ENCODE measurements at places on chromosomes 5 and 9.

GRCh38 chr9:137787381-137787780 lies 90.2 kb upstream of the CACNA1B start:
- no peak for DNase-seq

GRCh38 chr5:82614706-82615105 lies 336.6 kb upstream of the RPS23 start:
- DNase-seq = no peak

DNA sequence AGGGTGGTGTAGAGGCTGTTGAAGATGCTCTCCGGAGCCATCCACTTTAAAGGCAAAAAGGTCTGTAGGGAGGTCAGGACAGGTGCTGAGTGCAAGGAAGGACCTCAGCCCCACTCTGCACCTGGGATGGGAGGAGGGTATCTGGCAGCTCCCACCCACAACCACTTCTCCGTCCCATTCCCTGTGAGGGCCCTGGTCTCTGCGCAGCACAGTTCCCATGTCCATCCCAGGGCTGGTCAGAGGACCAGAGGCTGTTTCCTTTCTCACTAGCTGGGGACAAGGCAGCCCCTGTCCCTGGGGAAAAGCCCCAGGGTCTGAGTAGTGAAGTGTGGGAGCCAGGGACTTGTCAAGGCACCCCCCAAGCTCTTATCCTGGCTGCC lies 33.7 kb upstream of the CSF1R start:
- no peak for DNase-seq

DNA sequence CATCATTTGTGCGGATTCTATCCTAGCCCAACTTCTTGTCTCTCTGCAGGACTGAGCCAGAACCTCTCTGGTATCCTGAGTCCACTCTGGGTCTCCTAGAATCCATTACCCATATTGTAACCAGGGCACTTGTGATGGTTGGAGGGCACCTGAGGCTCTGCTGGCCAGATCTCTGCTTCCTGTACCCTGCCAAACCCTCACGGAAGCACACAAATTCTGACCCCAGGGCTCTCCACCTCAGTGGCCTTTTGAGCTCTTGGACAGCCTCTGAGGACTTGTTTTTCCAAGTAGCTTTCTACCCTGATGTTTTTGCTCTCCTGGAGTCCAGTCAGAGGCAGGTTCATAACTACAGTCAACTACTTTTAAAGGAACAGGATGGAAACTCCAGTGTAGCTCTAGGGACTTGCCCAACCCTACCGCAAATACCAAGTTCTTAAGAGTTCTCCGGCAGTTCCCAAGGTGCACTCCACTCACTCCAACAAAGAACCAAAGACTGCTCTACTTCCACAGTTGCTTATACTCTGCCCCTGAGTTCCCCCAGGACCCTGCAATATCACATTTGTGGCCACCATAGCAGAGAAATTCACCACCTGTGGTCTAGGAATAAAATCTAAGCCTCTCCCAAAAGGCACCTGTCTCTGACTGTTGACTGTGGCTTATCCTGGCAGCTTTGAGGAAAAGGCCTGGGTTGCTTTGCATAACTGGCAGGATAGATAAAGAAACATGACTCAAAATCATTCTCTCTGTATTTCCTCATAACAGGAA lies 9.6 kb downstream of the PIP5K1B start:
- DNase-seq = no peak

DNA sequence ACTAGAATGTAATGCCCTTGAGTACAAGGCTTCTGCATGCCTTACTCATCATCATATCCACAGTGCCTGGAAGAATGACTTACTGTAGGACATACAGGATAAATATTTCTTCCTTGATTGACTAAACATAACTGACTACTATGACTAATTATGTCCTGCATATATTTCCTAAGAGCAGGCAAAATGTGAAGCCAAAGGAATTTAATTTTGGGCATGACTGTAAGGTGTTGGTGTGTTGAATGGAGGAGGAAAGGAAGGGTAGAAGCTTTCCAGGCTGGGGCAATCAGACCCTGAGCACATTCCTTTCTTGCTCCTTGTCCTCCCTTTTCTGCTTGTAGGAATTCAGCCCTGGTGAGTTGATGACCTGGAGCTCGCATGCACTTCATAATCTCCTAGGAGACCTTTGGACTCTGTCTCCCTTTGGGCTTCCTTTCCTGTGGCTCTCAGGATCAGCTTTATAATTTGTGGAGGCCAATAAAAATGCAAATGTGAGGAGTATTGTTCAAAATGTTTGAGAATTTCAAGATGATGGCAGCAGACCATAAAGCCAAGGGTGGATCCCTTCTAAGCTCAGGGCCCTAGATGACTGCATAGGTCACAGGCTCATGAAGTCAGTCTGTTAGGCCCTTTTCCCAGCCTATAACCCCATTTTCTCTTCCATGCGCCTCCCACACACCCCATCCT lies 174.0 kb downstream of the HMHB1 start:
- no peak for DNase-seq

GRCh38 chr9:134669399-134669955 lies 27.9 kb downstream of the COL5A1 start:
- DNase-seq = no peak

- no peak for DNase-seq
These were observed 1.7 kb upstream of the OTULINL start for GRCh38 chr5:14579731-14580397.

DNA sequence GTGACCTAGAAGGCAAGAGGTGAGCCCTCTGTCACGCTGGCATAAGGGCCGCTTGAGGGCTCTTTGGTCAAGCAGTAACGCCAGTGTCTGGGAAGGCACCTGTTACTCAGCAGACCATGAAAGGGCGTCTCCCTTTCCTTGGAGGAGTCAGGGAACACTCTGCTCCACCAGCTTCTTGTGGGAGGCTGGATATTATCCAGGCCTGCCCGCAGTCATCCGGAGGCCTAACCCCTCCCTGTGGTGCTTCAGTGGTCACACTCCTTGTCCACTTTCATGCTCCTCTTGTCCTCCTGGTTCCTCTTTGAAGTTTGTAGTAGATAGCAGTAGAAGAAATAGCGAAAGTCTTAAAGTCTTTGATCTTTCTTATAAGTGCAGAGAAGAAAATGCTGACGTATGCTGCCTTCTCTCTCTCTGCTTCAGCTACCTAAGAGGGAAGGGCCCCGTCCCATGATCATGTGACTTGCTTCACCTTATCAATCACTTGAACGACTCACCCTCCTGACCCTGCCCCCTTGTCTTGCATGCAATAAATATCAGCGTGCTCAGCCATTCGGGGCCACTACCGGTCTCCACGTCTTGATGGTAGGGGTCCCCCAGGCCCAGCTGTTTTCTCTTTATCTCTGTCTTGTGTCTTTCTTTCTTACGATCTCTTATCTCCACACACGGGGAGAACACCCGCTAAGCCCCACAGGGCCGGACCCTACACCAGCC lies 16.7 kb upstream of the SCGB3A1 start:
- DNase-seq = no peak

DNA sequence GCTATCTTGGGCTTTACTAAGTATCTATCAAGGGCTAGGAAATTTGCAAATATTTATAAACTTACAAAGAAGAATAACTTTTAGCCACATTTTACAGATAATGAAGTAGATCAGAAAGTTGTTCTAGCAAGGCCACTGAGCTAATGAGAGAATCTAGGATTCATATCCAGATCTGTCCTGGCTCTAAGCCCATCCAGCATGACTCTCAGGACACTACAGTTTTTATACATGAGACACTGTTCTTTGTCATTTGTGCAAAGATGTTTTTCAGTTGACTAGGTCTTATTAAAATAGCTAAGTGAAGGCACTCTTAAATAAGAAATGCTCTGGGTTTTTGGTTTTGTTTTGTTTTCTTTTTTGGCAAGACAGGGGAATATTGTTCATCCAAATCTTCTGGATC lies 273.1 kb downstream of the GABRB2 start:
- DNase-seq = no peak

DNA sequence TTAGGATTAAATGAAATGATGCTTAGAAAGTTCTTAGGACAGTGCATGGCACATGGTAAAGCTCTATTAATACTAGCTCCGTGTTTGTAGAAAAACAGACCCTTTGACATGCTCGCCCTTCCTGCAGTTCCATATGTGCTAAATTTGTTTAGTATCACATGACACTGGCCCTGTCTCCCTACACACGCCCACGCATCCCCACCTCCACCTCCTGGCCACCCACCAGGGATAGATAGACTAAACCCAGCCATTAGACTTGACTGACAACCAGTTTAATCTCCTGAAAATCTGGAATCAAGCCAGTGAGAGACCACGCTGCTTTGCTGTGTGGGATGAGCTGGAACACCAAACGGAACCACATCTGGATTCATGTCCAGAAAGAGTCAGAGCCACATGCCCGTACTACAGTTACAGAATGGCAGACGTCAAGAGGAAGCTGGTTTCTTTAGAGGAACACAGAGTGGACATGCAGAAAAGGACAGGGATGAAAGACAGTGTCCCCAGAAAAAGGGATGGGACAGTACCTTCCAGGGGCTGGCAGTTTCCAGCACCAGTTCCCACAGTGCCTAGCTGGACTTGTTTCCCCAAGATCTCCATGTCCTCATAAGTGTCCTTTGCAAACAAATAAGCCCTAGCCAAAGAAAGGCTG lies 186.1 kb downstream of the PDZD2 start:
- no peak for DNase-seq

DNA sequence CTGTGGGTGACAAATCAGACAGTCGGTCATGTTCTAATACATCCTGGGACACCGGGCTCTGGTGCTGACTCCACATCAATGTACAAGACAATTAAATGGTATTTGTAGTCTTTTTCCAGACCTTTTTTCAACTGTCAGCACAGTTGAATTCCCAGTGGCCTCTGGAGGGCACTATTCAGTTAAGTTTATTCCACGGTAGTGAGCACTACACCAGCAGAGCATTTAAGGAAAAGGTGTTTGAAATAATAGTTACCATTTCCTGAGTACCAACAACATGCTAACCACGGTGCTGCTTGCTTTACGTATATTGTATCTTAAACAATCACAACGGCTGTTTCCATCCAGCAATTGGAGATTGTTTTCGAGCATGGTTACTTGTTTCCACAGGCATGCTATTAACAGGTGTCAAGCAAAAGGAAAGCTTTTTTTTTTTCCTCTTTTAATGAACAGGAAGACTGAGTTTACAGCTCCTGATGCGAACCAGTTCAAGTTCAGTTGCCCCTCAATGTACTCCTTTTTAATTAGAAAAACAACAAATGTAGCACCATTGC lies 186.7 kb downstream of the PDZD2 start:
- peak; percentile 51 for DNase-seq

GRCh38 chr5:15844253-15844652 lies 335.3 kb downstream of the MARCHF11 start:
- no peak for DNase-seq

- no peak for DNase-seq
These were observed 45.2 kb upstream of the GLIPR2 start for GRCh38 chr9:36091026-36091953.

DNA sequence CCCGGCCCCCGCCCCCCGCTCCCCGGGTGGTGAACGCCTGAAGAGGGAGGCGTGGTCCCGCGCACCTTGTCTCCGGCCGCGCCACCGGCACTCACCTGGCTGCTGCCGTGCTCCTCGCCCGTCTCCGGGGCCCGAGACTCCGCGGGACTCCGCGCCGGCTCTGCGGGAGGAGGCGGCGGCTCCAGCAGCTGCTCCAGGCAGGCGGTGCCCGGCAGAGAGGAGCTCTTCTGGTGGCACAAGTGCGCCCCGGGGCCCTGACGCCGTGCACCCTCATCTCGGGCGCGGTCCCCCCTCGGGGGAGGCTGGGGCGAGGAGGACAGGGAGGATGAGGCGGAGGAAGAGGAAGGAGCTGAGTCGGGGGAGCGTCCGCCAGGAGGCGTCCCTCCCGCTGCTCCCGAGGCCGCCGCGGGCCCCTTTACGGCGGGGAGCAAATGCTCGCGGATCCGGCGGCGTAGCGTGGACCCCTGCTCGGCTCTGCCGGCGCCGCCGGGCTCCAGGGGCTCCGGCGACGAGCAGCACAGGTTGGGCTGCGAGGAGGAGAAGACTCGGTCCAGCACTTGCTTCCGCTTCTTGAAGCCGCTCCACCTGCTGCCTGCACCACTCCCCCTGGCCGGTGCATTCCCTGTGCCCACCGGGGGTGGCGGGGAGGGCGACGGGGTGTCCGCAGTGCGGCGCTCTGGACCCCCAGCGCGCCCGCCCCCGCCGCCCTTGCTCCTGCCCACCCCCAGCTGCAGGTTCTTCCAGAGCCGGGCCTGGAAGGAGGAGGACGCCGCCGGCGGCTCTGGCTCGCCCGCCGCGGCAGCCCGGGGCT lies 928 bp downstream of the MCTP1 start:
- DNase-seq = peak; percentile 42

DNA sequence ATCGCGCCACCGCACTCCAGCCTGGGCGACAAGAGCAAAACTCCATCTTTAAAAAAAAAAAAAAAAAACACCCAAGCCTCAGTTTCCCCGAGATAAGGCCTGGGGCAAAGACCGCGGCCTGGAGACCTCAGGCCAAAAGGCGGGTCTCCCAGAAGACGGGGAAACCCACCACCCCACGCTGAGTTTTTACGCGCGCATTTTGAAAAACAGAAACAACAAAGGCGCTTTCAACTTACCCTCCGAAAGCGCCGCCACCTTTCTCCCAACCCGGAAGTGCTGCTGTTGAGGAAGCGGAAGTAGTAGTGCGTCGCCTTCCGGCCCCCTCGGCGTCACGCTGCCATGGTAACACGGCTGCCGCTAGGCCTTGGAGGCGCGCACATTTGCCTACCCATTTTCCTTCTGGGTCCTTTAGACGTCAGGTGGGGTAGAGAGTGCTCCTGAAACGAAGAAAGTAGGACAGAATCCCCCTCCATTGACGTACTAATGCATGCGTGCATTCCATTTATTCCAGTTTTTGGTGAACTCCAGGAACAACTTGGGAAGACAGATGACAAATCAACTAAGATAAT lies at the start of gene TTF1:
TSS of gene TTF1 (minus strand) at position 287 of the 569 bp plus-strand sequence. CDS start 4,019 bp downstream, outside the sequence.
- DNase-seq = peak; percentile 96

DNA sequence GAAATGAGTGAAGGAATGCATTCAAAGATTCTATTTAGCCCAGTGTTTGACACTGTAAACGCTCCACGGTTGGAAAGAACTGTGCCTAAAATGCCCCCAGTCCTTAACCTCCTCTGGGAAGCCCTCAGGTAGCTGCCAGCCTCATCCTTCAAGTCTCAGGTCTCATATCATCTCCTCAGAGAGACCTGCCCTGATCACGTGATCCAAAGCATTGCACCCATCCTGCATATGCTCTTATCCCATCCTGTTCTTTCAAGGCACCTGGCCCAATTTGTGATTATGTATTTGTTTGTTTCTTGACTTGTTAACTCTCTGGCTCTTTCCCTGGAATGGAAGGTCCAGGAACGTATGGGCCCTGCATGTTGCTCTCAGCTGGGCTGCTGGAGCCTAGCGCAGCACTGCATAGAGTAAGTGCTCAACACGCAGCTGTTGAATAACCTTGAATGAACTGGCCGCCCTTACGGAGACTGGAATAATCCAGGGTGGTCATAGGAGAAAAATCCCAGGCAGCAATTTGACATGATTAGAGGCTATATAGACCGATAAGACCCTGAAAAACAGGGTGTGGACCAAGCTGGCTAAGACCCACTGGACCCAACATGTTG lies 8.7 kb downstream of the C1QTNF2 start:
- no peak for DNase-seq

DNA sequence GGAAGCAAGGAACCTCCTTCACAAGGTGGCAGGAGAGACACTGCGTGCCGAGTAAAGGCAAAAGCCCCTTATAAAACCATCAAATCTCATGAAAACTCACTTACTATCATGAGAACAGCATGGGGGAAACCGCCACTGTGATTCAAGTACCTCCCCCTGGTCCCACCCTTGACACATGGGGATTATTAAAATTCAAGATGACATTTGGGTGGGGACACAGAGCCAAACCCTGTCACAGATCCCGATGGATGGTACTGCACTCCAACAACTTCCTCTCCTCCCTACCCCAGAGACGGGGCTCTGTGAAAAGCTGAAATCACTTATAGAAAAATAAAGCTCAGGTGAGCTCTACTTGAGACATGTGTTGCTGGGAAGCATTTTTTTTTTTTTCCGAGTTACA lies 10.3 kb upstream of the ADCY2 start:
- no peak for DNase-seq

GRCh38 chr5:90968319-90968718 lies 409.7 kb downstream of the ADGRV1 start:
- no peak for DNase-seq
